ENCODE measurements at places on chromosomes 11 and 22. TPM values are rescaled to one million over a fixed set of nuclear protein-coding genes. Genes with fewer than 3 reads are reported as not detected.

The UEVLD gene
- total RNA-seq: 50.5 TPM

The CD248 gene
- total RNA-seq: 98.0 TPM

The PSMD13 gene
- total RNA-seq: 224 TPM

The OR10A2 gene
- total RNA-seq: not detected

The OR5B21 gene
- not detected for total RNA-seq

The DHCR7 gene
- total RNA-seq: 180 TPM
